SK-N-MC (cell line): ENCODE measurements at places on chromosomes 12 and 14.

GRCh38 chr12:116104167-116104767, 173.2 kb downstream of the MED13L start:
- DNase-seq: no peak

DNA sequence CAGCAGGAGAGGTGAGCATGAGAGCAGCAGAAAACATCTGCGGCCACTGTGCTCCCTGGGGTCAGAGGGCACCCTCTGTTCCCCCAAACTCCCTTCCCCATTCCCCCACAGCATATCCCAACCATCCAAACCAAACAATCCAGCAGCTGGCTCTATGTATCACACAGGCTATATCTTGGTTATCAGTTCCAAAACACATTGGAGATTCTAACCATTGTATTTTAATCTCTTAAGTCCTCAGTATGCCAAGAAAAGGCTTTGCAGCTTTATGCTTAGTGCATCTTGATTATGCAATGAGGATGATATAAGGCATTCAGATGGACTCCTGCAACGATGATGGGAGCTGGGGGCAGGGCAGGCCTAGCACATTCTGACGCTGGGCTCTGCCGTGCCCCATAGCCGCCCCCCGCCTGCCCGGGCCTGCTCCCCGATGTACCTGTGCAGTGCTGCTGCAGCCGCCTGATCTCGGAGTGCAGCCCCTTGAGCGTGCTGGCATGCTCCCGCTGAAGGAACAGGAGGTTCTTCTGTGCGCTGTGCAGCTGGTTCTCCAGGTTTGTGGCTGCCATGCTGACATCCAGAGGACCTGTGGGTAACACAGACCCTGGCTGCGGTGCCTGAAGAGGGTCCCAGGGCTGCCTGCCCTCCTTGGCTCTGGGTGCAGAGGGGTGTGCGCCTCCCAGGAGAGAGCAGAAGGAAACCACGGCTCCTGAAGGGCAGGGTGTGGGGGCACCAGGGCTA, 29.6 kb downstream of the CCDC92 start:
- no peak for DNase-seq

DNA sequence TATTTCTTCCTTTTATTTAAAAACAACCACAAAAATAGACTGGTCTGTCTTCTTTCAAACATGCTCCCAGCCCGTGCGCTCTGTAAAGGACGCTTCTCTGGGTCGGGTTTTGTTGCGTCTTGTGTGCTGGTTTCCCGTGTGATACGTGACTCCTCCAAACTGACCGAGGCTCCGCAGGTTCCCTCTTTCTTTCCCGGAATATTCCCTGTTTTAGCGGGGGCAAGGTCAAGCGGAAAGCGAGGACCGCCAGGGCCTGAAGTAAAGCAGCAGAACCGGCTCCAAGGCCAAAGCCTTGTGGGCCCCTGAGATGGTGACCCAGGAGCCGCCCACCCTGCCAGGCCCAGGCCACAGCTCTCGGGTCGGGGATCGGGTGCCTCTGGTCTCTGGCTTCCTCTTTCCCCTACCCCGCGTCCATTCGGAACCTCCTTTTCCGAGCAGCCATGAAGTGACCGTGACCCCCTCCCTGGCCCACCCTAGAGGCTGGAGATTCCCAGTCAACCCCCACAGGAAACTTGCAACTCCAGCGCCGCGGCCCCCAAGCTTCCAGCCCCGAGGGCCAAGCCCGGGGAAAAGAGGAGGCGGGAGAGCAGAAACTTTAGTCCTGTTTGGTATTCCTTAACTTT, 885 bp upstream of the HOXC10 start:
- DNase-seq: no peak

- DNase-seq: no peak
Observed at GRCh38 chr12:108642899-108643654, 9.4 kb upstream of the SELPLG start.

GRCh38 chr14:77005559-77005958, 22.9 kb downstream of the IRF2BPL start:
- DNase-seq: no peak

DNA sequence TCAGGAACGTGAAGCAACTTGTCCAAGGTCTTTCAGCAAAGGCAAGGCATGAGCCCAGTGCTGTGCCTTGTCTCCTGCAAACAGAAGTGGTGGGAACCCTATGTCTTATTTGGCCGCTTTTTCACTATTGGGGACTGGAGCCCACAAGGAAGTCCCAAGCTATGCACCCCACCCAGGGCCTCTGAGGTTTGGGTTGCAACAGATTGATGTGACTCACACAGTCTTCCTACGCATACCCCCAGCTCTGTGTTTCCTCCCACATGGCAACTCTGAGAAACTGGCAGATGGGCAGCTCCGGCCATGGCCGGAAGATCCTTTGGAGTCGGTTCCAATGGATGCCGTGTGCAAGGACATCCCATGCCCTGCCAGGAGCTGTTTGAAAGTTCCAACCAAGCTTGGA, 28.3 kb upstream of the CMKLR1 start:
- no peak for DNase-seq

- DNase-seq: no peak
Observed at GRCh38 chr14:47277703-47278102, 397.7 kb downstream of the MDGA2 start.

- peak; percentile 71 for DNase-seq
Observed at GRCh38 chr14:66495218-66496098, 9.3 kb downstream of the CCDC196 start.

DNA sequence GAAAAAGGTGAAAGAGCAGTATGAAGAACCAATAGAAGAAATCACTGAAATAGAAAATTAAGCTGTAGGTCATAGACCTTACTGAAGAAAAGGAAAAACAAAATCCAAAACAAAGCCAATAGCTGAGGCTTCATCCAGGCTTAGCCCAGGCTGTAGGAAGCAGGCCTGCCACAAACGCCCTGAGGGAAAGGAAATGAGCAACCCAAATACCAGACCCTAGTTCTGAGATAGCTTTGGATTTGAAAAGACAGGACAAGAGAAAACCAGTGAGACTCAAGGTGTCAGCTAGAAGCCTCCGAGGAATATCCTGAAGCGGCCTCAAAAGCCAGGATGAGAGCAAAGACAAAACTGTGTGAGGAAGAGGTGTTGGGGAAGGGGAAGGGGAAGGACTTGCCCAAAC, 79.2 kb downstream of the FERMT2 start:
- no peak for DNase-seq

DNA sequence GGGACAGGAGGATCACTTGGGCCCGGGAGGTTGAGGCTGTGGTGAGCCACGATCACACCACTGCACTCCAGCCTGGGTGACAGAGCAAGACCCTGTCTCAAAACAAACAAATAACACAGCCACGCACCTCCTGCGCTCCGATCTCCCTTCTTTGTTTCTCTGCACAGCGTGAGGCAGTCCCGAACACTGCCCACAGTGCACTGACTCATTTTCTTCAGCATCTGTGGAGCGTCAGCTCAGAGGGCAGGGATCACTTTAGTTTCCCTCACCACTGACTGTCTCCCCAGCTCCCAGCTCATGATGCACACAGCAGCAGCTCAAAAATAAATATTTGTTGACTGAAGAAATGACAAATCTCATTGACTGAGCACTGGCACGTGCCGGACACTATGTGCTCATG, 883 bp upstream of the MYL2 start:
- no peak for DNase-seq

GRCh38 chr14:20782280-20782890, 1.3 kb downstream of the RNASE6 start:
- no peak for DNase-seq

DNA sequence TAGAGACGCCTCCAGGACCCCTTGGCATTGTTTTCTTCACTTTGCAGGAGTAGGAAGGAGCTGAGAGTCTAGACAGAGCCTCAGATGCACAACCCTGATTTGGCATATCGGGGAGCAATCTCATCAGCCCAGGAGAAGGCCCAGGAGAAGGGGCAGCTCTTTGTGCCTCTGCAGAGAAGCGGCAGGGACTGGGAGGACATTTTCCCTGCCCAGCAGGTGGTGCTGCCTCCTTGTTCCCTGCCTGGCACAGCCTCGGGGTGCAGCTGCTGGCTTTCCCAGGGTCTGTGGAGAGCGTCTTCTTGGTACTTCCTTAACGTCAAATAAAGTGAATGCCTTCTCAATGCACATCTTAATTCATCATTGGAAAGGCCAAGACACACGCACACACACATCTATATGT, 419.5 kb downstream of the TMEM121 start:
- DNase-seq: no peak

DNA sequence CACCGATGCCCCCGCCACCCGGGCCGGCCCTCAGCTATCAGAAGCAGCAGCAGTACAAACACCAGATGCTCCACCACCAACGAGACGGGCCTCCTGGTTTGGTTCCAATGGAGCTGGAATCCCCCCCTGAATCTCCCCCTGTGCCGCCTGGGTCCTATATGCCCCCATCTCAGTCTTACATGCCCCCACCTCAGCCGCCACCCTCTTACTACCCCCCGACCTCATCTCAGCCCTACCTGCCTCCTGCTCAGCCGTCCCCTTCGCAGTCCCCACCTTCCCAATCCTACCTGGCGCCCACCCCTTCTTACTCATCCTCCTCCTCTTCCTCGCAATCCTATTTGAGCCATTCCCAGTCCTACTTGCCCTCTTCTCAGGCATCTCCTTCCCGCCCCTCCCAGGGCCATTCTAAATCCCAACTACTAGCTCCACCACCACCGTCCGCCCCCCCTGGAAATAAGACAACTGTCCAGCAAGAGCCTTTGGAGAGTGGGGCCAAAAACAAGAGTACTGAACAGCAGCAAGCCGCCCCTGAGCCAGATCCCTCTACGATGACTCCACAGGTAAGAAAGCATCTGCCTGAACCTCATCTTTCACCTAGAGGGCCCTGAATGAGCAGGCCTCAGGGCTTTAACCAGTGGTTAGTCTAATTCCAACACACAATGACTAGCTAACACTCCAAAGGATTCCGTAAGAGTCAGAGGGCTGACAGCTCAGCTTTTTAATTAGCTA, 851 bp downstream of the YLPM1 start:
- DNase-seq: no peak

- no peak for DNase-seq
Observed at GRCh38 chr12:101761350-101761749, 22.1 kb upstream of the SYCP3 start.

DNA sequence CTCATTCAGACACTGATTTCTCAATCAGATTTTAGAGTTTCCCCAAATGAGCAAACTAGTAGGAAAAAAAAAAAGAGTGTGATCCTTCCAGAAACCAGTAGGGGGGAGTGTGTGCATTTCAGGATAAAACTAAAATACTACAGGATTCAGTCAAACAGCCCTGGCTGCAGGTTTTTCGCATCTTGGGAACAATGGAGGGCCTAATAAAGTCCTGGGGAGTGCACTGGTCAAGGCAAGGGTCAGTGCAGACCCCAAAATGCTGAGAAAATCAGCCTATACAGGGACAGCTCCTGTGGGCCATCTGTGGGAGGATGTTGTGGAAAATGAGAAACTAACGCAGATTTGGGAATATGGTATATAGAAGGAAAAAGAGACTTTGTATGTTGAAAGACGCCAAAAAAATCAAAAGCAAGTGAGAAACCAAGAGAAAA, 22.2 kb upstream of the ABCD4 start:
- DNase-seq: peak; percentile 8

GRCh38 chr12:54277823-54278276, 2.1 kb downstream of the CBX5 start:
- DNase-seq: no peak

- no peak for DNase-seq
Observed at GRCh38 chr12:115960868-115961802, 316.4 kb downstream of the MED13L start.

- DNase-seq: no peak
Observed at GRCh38 chr12:47794679-47795078, 21.6 kb downstream of the SLC48A1 start.

DNA sequence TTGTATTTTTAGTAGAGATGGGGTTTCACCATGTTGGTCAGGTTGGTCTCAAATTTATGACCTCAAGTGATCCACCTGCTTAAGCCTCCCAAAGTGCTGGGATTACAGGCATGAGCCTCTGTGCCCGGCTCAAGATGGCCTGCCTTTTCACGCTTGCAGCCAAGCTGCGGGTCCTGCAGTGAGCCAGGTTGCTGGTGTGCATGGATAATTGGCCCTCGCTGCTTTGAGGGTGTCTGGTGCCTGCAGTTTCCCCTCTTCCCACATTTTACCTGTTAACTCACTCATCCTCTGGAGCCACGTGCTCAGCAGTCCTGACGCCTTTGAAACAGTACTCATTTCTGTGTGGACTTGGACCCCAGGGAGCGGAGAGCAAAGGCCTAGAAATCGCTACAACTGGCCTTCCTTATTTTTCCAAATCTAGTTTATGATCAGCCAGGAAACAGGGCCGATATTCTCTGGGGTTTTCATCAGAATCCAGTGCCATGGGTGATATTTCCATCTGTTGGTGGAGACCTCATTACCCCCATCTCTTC, 42.2 kb downstream of the TPCN1 start:
- no peak for DNase-seq

GRCh38 chr14:86221755-86222154, 691.8 kb downstream of the FLRT2 start:
- no peak for DNase-seq

- DNase-seq: no peak
Observed at GRCh38 chr14:96108061-96108795, 69.1 kb downstream of the C14orf132 start.

DNA sequence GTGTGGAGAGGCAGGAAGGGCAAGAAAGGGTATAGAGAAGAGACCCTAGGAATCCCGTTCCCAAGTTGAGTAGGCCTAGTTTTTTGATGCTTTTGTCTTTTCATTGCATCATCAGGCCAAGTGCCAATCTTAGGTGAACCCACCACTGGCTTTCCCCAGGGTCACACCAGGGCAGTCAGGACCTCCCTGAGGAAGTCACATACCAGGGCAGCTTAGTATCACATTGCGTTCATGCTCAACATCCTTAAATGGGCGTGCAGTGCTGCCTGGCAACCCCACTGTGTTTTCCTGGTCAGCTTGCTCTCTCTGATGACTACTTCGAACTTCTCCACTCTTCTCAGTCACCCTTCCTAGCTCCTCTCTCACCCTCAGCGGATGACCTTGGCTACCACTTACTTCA, 9.0 kb downstream of the ASIC1 start:
- no peak for DNase-seq

DNA sequence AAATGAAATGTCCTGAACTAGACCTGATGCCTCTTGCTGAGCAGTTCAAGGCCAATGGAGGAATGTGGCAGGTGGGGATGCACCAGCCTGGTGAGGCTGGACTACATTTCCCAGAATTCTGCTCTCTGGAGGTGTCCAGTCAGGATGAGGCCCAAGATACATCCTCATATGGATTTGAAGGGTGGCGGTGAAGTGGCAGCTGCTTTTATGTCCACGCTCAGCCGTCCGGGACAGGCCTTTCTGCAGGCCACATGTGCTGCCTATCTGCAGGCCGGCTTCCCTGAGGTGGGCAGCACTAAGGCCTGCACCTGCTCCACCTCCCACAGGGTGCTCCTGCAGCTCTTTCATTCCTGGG, 230.2 kb downstream of the BCL11B start:
- DNase-seq: no peak
